ENCODE measurements at places on chromosomes 2 and 18.

DNA sequence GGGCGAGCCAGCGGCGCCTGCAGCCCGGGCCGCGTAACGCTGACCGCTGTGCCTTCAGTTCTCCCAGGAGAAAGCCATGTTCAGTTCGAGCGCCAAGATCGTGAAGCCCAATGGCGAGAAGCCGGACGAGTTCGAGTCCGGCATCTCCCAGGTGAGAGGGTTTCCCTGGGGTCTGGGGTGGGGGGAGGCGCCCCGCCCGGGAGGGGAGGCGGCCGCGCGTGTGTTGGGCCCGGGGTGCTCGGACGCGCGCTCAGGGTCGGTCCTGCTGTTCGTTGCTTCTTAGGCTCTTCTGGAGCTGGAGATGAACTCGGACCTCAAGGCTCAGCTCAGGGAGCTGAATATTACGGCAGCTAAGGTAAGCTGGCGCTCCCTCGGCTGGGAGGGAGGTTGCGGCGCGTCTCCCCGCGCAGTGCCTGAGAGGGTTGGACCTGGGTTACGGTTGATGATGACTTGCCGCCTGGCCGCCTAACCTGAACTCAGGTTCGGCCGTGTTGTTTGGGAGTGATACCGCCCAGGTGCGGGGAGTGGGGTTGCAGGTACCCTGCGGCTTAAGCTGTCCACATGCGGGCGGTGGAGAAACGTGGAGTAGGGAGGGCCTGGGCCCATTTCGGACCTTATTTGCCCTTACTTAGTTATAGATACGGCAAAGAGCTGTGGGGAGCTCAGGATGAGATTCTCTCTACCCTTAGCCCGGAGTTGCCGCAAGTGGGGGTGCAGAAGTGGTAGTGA, 638 bp downstream of the RPS7 start:
- no peak for DNase-seq

DNA sequence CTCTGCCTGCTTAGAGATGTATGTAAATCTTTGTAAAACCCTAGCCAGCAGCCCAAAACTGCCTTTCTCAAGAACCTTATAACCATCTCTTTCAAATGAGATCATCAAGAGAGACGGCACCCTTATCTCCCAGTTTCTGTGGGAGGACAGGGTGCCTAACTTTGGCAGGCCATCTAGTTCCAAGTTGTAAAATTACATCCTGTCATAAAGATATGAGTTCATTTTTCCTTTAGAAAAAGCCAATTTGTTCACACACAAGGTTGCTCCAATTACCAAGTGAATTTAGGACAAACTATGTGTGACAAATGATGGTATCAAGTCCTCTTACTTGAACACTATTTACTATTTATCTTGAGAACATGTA, 65.3 kb downstream of the MEMO1 start:
- no peak for DNase-seq

GRCh38 chr2:142778289-142778688, 99.2 kb upstream of the KYNU start:
- no peak for DNase-seq

GRCh38 chr2:239326831-239327535, 73.8 kb downstream of the HDAC4 start:
- DNase-seq = no peak

DNA sequence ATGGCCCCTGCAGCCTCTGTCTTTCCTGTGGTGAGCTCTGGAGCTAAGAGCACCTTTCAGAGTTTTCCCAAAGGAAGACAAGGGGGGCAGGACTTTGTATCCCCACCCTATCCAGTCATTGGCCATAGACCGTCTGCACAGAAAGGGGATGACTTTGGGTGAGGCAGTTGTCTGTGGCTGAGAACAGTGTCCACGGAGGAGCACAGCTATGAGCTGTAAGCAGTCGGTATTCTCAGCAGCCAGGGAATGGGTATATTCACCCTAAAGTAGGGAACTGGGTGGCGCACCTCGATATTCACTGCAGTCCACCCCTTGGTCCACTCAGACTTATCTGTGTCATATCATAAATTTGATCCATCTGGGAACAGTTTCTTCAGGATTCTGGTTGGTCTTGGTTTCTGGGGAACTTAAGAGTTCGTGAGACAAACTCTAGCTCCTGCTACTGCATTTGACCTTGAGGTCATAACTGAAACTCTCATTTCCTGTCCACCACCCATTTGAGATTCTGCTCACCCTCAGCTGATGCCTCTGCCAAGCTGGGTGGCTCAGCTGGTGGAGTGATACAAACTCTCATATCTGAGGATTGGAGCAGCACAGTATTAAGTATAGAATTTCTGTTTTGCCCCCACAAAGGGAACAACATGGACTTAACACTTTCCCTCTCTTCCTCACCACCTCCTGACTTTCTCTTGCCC, 45.2 kb upstream of the SCG2 start:
- no peak for DNase-seq

- no peak for DNase-seq
Measured at GRCh38 chr2:54906716-54907115, 143.5 kb downstream of the RTN4 start.

- no peak for DNase-seq
Measured at GRCh38 chr18:60508108-60508507, 135.5 kb upstream of the MC4R start.

GRCh38 chr18:30987467-30988241, 54.9 kb downstream of the DSC3 start:
- DNase-seq = no peak

DNA sequence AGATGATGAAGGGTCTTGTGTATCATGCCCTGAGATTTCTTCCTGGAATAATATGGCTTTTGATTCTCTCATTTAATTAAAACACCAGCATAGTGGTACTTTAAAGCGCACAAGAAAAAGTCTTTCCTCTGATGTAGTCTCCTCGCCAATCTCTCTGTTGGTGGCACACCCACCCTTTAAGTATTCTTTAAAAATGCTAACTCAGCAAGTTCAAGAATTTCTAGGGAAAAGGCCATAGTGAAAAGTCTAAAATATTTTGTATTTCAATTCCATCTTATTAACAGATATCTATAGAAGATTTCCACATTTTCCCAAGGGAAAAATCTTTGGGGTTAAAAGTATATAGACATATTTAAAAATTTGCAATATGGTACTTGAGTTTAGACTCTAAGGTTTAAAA, 34.7 kb downstream of the ACMSD start:
- DNase-seq = no peak

DNA sequence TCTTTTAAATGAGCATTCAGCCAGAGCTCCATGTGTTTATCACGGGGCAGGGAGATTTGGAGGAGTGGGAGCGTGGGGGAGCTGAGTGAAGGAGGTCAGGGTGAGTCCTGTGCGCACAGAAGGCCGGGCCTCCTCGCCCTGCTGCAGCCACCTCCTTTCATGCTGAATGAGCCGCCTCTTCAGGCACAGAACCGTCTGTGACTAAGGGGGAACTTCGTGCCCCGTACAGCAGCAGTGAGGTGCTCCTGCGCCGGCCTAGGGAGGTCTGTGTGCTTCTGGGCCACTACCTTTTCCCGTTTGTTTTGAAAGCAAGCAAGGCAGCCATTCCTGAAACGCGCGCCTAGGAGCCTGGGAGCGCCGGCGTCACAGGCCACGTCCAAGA, 27.1 kb upstream of the ZNF516 start:
- DNase-seq = no peak

DNA sequence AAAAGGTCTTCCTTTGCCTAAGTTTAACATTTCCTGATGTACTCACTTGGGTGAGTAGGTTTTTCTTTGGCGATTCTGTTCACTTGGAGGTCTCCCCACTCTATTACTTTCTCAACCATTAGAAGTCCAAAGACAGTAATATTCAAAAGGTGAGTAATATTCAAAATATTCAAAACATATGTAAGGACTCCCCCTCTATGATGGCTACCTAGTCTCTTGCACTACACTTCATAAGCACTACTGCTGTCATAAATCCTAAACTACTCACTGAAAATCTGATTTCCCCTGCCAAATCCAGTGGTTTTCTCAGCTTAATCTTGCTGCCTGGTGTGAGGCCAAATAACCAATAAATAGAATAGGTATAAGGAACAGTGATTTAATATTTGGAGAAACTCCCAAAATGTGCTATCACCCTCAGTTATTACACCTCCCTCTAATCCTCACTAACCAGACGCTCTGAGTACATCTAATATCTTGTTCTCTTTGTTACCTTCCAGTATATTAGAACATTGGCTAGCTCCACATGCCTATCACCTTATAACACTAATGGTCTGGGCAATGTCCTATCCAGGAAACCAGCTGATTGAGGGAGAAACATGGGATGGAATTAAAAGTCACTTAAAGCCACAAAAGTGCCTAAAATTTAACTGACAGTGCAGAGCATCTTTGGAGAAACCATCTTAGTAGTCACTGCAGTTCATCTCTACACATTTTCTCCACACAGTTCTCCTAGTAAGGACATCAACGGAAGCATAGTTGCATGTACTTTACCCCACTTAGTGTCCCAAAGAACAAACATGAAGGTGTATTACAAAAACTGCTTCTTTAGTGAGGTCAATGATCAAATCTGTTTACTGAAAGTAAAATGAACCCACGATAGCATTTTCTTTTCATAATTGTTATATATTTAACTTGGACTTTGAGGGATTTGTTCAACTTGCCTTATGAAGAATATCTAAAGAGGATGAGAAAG, 54.8 kb downstream of the MBD2 start:
- no peak for DNase-seq

DNA sequence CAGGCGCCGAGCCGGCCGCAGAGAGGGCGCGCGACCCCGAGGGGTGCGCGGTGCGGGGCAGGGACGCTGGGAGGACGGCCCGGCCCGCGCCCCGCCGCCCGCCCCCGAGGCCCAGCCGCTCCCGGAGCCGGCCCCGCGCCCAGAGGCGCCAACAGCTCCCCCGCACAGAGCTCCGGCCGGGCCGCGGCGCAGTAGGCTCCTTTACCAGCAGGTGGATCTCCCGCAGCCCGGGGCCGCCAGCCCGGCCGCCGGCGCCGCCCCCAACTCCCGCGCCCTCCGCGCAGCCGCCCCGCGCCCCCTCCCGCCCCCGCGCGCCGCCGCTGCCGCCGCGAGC, 258 bp downstream of the MGAT4A start:
- DNase-seq = no peak

GRCh38 chr2:218262631-218263586, 2.1 kb downstream of the GPBAR1 start:
- no peak for DNase-seq

- DNase-seq = no peak
Measured at GRCh38 chr18:62438402-62438801, 84.4 kb upstream of the ZCCHC2 start.

DNA sequence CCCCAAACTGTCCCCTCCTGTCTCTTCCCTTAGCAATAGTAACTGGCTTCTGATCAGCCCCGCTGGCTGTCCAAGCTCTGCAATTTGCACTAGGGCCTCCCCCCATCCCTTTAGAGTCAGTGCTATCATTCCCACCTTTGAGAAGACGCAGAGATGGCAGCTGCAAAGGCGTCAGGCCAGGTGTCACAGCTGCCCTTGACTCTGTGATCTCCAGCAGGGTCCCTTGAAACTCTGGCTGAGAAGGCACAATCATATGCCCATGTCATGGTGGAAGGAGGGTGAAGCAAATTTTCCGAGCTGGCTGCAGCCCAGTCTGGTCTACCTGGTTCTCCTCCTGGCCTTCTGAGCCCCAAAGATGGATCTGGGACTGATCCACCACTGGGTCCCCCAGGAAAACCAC, 49.2 kb upstream of the TEX51 start:
- no peak for DNase-seq

GRCh38 chr18:3079653-3080052, 66.7 kb upstream of the LPIN2 start:
- no peak for DNase-seq

Data from GOT3 (cell line).